Daoy (cell line): ENCODE measurements at places on chromosomes 1 and 21. TPM values are rescaled to one million over a fixed set of nuclear protein-coding genes. Genes with fewer than 3 reads are reported as not detected.
A peak's percentile ranks its signal among the peaks of the same experiment; 100 is the strongest.

DNA sequence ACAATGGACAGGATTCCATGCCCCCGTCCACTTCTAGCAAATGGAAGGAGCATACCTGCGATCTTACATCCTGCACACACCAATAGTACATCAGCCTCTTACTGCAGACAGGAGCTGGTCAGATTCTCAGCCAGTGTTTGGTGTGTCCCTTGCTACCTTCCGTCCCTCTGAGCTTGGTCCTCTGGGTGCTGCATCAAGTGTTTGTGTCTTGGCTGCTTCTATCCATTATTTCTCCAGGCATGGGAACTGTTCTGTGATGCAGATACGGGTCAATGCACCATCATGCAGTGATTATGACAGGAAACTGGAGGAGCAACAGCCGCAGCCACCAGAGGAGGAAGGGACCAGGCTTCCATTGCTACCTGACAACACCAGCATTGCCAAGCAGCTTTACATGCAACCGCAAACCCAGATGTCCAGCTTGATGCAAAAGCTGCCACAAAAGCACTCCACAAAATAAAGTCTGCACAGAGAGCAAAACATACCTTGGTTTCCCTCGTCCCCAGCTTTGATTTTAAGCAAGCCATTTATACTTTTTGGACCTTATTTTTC, 21.9 kb upstream of the OVAAL start:
- no peak for DNase-seq

DNA sequence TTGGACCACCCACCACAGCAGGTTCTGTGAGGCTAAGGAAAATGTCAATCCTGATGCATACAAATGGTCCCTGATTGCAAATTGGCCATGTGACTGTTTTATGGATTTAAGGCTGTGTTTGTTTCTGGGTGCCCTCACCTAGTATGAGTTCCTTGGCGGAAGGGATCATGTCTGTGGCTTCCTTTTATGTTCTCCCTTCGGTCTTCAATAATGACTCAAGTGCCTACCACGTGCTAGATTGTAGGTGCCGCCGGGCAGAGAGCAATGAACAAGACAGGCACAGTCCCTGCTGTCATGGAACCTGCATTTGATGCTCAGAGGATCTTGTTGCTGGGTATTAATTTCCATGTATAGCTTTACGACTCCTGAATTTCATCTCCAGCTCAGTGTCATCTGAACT, 9.8 kb upstream of the VWA5B1 start:
- DNase-seq, result no peak

GRCh38 chr1:45299981-45300668, 26.6 kb upstream of the HPDL start:
- DNase-seq, result peak; percentile 74

- DNase-seq, result peak; percentile 3
Measured at GRCh38 chr1:48596046-48596445, 124.0 kb upstream of the SPATA6 start.

GRCh38 chr1:86277936-86278335, 118.2 kb downstream of the ODF2L start:
- peak; percentile 16 for DNase-seq

DNA sequence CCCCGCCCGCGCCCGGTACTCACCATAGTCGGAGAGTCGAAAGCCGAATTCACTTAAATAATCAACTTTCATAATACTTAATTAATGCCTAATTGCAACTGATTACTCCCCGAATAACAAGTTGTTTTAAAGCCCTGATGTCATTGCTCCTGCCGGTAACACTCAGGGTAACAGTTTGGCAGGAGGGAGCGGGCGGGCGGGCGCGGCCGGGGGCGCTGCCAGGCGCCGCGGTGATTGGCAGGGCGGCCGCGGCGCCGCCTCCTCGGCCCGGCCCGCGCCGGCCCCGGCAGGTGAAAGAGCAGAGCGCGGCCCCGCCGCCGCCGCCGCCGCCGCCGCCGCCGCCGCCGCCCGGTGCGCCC, 102.2 kb downstream of the CASZ1 start:
- no peak for DNase-seq

- DNase-seq, result no peak
Measured at GRCh38 chr21:33063907-33064622, 5.9 kb upstream of the OLIG1 start.

GRCh38 chr1:197159461-197159860, 13.0 kb upstream of the ASPM start:
- no peak for DNase-seq

- peak; percentile 86 for DNase-seq
Measured at GRCh38 chr1:202599669-202600431, 110.4 kb downstream of the SYT2 start.

DNA sequence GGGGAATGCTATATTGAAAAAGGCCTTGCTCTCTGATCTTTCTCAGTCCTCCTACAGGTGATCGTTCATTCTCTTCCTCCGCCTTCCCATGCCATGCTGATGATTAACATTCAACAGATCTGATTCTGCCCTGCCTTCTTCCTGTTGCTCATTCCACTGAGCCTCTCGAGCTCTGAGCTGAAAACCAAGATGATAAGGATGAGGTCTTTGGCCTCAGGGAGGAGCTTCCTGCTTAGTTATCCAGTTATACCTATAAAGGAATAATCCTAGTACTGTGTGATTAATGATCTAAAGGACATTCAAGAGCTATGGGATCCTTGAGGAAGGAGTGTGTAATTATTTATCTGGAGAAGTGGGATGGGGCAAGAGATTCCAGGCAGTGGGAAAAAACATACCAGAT, 25.2 kb upstream of the MAP3K7CL start:
- peak; percentile 82 for DNase-seq

DNA sequence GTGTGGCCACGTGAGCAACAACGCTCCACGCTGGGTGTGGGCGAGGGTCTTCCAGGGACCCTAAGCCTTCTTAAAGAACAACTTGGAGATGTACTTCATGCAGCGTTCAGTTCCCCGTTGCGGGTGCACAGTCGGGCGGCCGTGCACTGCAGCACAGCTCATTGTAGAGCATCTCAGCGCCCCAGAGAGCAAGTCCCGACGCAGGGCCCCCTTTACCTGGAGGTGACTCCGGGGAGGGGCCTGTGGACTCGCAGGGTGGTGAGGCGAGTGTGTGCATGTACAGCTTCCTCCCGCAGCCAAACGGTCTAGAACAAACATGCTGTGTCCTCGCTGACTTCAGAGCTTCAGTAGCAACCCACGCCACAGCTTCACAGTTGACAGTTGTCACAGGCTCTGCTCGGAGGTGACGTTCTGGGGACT, 19.5 kb downstream of the RRP1 start:
- DNase-seq, result no peak

DNA sequence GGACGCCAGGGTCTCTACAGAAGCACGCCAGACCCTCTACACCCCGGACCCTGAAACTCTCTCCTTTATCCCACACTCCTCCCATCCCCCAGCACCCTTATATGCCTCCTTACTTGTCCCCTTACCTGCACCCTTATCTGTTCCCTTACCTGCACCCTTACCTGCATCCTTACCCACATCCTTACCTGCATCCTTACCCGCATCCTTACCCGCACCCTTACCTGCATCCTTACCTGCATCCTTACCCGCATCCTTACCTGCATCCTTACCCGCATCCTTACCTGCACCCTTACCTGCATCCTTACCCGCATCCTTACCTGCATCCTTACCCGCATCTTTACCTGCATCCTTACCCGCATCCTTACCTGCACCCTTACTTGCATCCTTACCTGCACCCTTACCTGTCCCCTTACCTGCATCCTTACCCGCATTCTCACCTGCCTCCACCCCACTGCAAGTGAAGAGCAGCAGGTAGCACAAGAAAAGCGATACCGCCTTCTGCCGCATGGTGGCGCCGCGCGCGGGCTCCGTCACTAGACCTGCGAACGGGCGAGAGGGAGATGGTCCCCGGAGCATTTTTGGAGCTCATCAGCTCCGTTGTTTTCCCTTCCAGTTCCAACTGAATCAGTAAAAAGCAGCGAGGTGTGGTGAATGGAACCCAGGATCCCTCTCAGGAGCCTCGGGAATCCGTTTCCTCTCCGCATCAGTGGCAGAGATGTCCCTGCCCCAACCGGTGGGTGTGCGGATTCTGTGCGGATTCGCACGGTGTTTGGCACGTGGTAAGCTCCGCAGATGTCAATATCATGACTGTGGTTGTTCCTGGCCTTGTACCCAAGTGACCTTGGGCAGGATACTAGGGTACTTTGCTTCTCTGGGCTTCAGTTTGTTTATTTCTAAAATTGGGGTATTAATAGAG, 2.9 kb downstream of the IFI6 start:
- DNase-seq, result peak; percentile 73

- peak; percentile 92 for DNase-seq
Measured at GRCh38 chr1:109783436-109783835, 19.7 kb upstream of the EPS8L3 start.

- DNase-seq, result no peak
Measured at GRCh38 chr1:167469280-167469965, 48.9 kb downstream of the CD247 start.

WNT2B gene
- 0.12 and 0.40 TPM in 2 replicates for total RNA-seq

GNAT2 gene
- 0.11 and 4.8 TPM in 2 replicates for total RNA-seq

TMEM234 gene
- 6.4 and 8.7 TPM in 2 replicates for total RNA-seq

MCM3AP gene
- total RNA-seq, result 72.7 and 100.0 TPM in 2 replicates

DYNLT5 gene
- not detected in 2 replicates for total RNA-seq

SYT14 gene
- 6.0 and 8.0 TPM in 2 replicates for total RNA-seq

DRAXIN gene
- total RNA-seq, result 0.86 and 0.97 TPM in 2 replicates

PLPPR4 gene
- total RNA-seq, result 0.21 and 0.63 TPM in 2 replicates
